ENCODE measurements at places on chromosomes 1 and 21. TPM values are rescaled to one million over a fixed set of nuclear protein-coding genes. Genes with fewer than 3 reads are reported as not detected.
A peak's percentile ranks its signal among the peaks of the same experiment; 100 is the strongest.

The C1orf50 gene
- 8.9 TPM for polyA plus RNA-seq

The RGS13 gene
- polyA plus RNA-seq, result 0.22 TPM

The SH2D1B gene
- 0.25 TPM for polyA plus RNA-seq

The CYP4A22 gene
- polyA plus RNA-seq, result not detected

The PGM1 gene
- 55.1 TPM for polyA plus RNA-seq

The SOX13 gene
- polyA plus RNA-seq, result 15.9 TPM

The LYSMD1 gene
- polyA plus RNA-seq, result 9.3 TPM

The TSSK3 gene
- polyA plus RNA-seq, result 1.4 TPM

The VCAM1 gene
- polyA plus RNA-seq, result 14.6 TPM

The TSPAN2 gene
- polyA plus RNA-seq, result 19.4 TPM

GRCh38 chr1:219576931-219577730 is 35.8 kb downstream of the ZC3H11B start:
- DNase-seq, result no peak

- peak; percentile 8 for DNase-seq
These were observed 610 bp downstream of the WDR26 start for GRCh38 chr1:224433701-224434672.

DNA sequence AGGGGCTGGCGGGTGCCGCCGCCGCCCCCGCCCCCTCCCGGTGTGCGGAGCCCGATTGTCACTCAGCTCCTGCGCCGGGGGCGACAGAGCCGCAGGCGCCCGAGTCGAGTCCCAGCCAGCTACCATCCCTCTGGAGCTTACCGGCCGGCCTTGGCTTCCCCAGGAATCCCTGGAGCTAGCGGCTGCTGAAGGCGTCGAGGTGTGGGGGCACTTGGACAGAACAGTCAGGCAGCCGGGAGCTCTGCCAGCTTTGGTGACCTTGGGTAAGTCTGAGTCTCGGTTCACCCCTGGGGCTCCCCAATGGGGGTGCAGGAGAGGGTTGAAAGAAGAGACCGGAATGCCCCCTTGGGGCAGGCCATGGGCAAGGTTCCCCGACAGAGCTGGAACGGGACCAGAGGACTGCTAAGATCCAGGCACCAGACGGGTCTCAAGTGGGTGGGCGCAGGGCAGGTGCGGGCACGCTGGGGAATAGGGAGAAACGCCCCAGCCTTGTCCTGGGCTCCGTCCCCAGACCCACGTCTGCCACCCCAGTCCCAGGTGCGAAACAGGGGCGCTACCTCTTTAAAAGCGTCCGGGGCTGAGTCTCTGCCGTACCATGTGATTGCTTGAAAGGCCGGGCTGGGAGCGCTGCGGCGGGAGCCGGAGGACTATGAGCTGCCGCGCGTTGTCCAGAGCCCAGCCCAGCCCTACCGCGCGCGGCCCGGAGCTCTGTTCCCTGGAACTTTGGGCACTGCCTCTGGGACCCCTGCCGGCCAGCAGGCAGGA is at the start of gene ADORA1:
Gene ADORA1, plus strand, starts transcription at position 61 of the 765 bp plus-strand sequence. CDS start 1,116 bp downstream, outside the sequence.
- peak; percentile 72 for DNase-seq

DNA sequence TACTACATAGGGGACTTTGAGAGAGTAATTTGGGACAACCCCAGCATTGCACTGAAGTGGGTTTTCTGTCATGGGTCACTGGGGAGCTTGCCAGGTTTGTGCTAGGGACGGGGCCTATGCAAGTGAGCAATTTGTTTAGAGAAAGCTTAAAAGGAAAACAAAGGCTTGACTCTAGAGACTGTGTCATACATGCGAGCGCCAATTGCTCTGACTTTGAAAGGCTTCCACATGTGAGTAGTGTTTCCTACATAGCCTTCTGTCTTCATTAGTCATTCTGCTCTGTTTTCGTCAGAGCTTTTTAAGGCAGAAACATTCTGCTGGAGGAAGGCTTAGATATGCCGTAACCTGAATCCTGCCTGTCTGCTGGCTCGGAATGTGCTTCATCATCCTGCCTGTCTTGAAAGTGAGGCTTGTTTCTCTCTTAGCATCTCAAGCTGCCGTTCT is 28.4 kb downstream of the TRIM45 start:
- peak; percentile 75 for DNase-seq

- DNase-seq, result no peak
These were observed 22.1 kb downstream of the ZBTB17 start for GRCh38 chr1:15953791-15954241.

GRCh38 chr1:208181364-208181763 is 62.8 kb downstream of the PLXNA2 start:
- no peak for DNase-seq

DNA sequence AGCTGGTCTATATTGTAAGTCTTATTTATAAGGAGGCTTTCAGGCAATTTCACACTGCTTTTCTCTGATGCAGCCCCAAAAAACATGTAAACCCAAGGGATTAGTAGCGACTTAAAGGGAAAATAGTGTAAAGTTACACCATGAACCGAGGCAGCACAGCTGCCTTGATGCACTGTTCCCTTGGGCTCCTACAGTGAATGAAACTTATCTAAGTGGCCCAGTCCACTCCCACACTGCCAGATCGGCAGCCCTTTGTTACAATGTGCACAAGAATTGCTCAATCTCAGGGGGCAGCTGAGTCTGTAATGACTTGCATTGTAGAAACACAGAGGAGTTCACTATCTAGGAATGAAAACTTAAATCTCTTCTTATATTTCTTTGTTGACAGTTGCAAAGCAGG is 120.8 kb upstream of the ADGRL2 start:
- DNase-seq, result peak; percentile 27

DNA sequence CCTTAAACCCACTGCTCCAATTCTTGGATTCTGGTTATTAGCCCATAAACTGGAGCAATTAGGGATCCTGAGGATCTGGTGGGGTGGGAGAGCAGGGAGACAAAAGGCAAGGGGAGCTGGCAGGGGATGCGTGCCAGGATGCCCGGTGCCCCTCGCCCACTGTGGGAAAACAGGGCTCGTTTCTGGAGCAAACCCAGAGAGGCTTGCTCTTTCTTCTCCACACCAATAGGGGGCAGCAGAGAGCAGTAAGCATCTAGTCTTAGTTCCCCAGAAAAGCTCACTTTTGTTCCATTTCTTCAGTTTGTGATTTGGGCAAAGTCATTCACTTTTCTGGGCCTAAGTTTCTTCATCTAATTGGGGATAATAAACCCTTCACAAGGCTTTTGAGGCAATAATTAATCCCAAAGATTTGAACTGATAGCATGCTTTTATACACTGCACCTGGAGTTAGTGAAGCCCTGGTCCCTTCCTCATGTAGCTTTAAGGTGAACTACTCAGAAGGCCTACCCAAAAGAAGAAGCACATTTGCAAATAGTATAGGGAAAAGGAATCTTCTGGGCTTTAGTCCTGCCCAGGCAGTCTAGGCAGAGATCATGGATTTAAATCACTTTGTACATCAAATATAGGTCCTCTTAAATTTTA is 160.6 kb upstream of the USP24 start:
- no peak for DNase-seq

- DNase-seq, result no peak
These were observed 100.3 kb downstream of the CACNA1E start for GRCh38 chr1:181583598-181583997.

GRCh38 chr21:35222021-35222420 is 172.9 kb upstream of the RUNX1 start:
- DNase-seq, result no peak

DNA sequence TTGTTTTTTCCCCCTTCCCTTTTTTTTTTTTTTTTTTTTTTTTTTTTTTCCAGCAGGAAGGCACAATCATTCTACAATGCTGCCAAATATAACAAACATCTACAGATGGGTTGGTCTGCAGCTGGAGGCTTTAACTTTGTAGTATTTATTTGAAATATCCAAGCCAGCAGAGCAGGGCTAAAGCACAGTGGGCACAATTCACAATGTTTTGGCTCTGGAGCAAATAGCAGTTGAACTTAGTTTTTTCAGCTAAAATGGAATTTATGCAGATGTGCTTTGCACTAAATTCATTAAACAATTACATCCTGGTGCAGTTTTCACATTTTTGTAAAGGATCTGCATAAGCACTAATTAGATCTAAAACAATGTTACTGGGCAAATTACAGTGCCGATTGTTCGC is 39.8 kb upstream of the ZBTB18 start:
- DNase-seq, result no peak

- DNase-seq, result no peak
These were observed 34.1 kb upstream of the ADARB1 start for GRCh38 chr21:45040157-45040711.

DNA sequence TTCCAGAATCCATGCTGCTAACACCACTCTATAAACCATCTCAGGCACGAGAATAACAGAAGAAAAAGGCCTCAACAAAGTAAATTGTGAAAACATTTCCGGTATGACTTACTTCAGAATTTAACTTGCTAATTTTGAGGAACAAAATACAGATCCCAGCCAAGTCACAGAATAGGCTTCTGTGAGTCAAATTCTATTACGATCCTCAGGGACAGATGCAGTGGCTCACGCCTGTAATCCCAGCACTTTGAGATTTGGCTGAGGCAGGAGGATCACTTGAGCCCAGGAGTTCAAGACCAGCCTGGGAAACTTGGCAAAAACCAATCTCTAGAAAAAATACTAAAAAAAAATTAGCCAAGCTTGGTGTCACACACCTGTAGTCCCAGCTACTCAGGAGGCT is 8.8 kb upstream of the CCDC27 start:
- no peak for DNase-seq
